ENCODE measurements at places on chromosomes 5 and 9.

DNA sequence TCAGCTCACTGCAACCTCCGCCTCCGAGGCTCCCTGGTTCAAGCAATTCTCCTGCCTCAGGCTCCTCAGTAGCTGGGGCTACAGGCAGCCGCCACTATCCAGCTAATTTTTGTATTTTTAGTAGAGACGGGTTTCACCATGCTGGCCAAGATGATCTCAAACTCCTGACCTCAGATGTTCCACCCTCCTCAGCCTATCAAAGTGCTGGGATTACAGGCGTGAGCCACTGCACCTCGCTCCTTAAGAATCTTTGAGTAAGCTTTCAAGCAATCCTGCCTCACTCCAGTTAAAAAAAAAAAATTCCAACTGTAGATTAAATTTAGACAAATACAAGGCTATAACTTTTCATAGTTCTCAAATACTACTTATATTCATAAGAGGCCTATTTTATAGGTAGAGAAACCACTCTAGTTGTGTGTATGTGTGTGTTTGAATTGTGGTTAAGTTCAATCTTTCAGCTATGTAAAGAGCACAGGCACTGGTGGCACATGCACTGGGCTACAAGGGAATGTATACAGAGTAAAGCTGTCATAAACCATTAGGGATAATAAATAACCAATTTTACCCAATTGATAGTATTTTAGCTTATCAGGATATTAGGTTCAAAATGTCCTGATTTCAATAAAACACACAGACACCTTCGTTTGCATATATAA is 50.6 kb upstream of the RAPGEF6 start:
- DNase-seq = no peak

DNA sequence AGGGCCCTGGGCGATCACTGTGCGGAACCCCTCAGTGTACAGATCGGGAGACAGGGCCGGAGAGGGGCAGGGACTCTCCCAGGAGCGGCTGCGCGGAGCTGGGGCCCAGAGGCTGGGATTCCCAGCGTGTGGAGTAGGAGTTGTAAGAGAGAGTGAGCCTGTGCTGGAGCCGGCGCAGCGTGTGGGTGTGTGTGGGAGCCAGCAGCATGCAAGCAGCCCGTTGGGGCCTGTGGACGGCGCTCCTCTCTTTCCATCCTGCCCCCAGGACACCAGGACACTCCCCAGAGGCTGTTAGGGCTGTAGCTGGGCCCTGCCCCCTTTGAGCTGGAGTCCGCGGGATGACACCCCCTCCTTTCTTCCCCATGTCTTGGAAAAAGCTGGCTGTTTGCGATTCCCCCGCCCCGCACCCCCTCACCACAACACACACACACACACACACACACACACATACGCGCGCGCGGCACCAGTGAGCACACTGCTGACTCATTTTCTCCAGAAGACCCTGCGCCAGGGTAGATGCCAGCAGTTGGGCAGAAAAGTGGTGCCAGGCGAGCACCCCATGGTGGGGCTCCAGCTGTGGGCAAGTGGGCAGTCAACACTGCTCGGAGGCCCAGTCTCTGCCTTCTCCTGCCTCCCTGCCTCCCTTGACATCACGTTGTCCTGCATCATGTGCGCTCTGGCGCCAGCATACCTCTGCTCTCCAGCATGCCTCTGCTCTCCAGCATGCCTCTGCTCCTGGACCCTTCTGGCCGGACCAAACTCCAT is 1.5 kb downstream of the COL27A1 start:
- peak; percentile 73 for DNase-seq

- no peak for DNase-seq
These were observed 870.0 kb upstream of the CDH9 start for GRCh38 chr5:27908341-27908740.

GRCh38 chr5:32153723-32154122 is 20.4 kb downstream of the GOLPH3 start:
- no peak for DNase-seq

DNA sequence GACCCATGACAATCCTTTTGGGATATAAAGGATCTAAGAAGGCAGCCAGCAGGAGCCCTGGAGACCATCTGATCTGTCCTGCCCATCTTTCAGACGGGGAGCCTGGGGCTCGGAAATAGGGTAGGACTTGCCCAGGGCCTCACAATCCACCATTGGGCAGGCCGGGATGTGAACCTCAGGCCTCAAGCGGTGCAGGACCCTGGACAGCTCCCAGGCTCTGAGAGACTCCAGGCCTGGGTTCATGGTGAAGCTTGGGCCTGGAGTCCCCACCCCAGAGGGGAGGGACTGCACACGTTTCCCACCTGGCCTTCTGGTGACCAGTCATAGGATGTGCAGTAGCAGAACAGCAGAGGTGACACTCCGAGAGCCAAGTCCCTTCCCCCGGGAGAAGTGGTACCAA is 36.6 kb upstream of the RAPGEF1 start:
- no peak for DNase-seq

Measured in Ammon's horn (tissue), 1 donor.